ENCODE measurements at places on chromosomes 16 and 17. TPM values are rescaled to one million over a fixed set of nuclear protein-coding genes. Genes with fewer than 3 reads are reported as not detected.

Gene SLC22A31
- 4.0 TPM for total RNA-seq

Gene SCIMP
- 6.1 TPM for total RNA-seq

Gene HOXB7
- 14.1 TPM for total RNA-seq

Gene C16orf86
- total RNA-seq: 7.9 TPM

Gene NLRC3
- 0.97 TPM for total RNA-seq

Gene TNFRSF17
- total RNA-seq: not detected

Gene ZG16B
- 0.48 TPM for total RNA-seq

Gene KRTAP4-9
- total RNA-seq: not detected

Gene NXPH3
- total RNA-seq: 87.5 TPM

Gene RCVRN
- 1.0 TPM for total RNA-seq

Gene ADAP2
- total RNA-seq: 21.9 TPM

Gene IL4R
- 91.7 TPM for total RNA-seq

Gene BAIAP3
- total RNA-seq: 1.2 TPM

Gene SKAP1
- total RNA-seq: 3.6 TPM

Gene ITGA2B
- 3.3 TPM for total RNA-seq

Gene GP2
- total RNA-seq: 5.4 TPM

- DNase-seq: no peak
These were observed 9.4 kb upstream of the CPSF4L start for GRCh38 chr17:73271072-73271471.

- DNase-seq: no peak
These were observed 251.7 kb upstream of the IRX3 start for GRCh38 chr16:54538276-54538675.

GRCh38 chr17:18315961-18316360, 868 bp downstream of the SMCR8 start:
- peak; percentile 57 for DNase-seq

DNA sequence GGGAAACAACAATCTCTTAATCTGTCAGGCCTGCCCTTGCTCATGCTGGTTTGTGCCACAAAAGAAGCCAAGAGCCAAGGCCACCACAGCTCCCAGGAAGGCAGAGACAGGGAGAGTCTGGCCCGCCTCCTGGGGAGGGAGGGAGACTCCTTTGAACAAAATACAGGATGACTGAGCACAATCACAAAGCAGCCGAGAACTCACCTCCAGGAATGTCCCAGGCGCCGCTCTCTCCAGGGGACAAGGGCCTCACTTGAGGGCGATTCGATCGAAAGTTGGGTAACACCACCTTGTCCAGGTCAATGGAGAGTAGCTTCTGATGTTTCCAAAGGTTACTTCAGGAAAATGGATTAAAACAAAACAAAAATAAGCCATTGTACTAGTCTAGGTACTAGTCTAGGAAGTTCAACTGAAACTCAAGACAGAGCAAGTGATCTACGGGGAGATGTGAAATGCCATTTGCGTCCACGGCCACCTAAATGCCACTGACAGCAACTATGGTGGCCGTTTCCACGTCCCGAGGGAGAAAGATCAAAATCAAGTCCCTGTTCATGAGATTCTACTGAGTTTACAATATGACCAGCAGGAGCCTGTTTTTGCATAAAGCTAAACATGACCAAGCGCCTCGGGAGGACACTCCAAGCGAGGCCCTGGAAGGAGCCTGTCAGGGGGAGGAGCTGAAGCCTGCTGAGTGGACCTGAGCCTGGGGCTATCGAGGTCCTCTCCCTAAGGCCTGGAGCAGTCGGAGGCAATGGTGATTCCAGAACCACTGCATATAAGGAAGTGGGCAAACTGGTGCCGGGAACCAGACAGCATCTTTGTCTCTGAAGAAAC, 13.4 kb upstream of the SLC38A8 start:
- no peak for DNase-seq

DNA sequence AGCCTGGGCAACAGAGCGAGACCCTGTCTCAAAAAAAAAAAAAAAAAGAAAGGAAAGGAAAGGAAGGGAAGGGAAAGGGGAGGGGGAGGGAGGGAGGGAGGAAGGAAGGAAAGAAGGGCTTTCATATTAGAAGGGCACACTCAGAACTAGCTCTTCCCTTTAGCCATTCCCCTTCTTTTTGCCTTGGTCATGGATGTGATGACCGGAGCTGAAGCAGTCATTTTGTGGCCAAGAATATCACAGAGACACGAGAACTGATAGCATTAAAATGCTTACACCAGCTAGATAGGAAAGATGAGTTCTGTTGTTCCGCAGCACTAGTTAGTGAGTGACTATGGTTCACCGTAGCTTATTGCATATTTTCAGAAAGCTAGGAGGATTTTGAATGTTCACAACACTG, 32.8 kb upstream of the TNRC6A start:
- DNase-seq: no peak

DNA sequence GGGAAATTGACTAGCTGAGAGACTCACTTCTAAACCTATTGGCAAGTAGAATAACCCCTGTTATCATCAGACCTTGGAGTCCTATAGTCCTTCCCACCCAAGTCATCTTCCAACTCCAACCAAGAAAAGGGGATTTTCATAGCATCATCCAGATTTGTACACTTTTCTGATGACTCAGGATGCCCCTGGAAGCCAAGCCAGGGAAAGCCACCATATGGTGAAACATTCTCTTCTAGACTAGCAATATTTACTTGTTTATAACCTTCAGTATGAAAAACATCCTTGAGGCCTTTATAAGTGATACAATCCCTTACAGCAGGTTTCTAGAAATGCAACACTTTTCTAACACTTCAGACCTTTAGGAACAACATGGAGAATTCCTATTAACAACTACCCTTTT, 618.8 kb upstream of the CDH11 start:
- no peak for DNase-seq

DNA sequence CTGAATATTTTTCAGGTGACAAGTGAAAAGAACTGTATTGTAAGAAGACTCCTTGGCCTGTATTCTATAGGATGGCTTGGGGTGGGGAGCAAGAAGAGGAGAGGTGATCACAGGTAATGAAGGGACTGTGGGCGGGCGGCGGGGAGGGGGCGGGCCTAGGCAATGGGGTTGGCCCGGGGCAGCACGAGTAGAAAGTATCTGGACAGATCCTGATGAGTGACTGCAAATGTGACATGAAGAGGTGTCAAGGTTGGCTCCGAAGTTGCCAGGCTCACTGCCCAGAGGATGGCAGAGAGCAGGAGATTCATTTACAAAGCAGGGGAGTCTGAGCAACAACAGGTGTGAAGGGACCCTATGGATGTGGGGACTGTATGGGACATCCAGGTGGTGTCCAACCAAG, 10.8 kb upstream of the G6PC1 start:
- no peak for DNase-seq

- DNase-seq: no peak
These were observed 43.1 kb upstream of the MEAK7 start for GRCh38 chr16:84547546-84548061.

- DNase-seq: no peak
These were observed 198.2 kb downstream of the MAF start for GRCh38 chr16:79402356-79402755.

- no peak for DNase-seq
These were observed 21.1 kb upstream of the COX10 start for GRCh38 chr17:14048169-14048568.

GRCh38 chr17:57097832-57098421, 12.9 kb downstream of the AKAP1 start:
- no peak for DNase-seq

DNA sequence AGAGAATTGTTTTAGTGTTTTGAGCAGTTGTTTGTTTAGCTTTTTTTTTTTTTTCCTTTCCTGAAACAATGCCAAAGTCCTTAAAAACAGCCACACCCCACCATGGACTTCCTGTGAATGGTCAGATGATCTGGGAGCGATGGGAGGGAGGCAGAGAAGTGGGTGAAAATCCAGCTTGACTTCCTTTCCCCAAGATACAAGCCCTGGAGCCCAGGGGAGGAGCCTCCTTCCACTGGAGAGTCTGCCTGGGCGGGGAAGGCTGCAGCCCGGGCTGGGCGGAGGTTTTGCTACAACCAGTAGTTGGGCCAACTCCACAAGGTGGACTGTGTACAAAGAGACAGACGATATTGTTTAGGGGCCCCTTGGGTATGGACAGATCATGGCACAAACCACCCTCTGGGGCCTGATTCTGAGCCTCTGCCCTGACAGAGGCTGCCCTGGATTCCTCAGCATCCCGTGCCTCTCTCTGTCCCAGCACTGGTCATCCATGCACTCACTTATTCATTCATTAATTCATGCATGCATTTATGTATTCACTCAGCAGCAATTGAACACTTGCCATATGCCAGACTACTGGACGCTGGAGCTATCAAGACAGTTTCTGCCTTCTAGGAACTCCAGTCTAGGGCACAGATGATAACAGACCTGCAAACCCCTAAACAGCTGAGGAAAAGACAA, 29.8 kb downstream of the WSB1 start:
- peak; percentile 85 for DNase-seq

- no peak for DNase-seq
These were observed 6.2 kb downstream of the PRSS53 start for GRCh38 chr16:31082368-31083045.

- DNase-seq: no peak
These were observed 7.4 kb upstream of the ARMC7 start for GRCh38 chr17:75102385-75102821.

DNA sequence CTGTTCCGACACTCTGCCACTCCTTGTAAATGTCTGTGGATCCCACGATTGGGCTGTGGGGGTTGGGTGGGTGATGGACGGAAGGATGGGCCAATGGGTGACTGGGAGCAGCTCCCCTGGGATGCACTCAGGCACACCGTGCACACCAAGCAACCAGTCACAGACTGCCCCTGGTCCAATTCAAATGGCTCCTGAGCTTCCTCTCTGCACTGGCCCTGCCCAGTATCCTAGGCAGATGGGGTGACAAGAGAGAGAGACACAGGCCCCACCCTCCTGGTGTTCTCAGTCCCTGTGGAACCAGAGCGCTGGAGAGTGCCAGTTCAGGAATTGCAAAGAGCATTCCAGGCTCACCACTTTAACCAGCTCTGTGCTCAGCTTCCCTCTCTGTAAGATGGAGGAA, 32.8 kb downstream of the BEAN1 start:
- DNase-seq: peak; percentile 57

GRCh38 chr17:79800325-79801155, 3.7 kb upstream of the CBX8 start:
- no peak for DNase-seq

DNA sequence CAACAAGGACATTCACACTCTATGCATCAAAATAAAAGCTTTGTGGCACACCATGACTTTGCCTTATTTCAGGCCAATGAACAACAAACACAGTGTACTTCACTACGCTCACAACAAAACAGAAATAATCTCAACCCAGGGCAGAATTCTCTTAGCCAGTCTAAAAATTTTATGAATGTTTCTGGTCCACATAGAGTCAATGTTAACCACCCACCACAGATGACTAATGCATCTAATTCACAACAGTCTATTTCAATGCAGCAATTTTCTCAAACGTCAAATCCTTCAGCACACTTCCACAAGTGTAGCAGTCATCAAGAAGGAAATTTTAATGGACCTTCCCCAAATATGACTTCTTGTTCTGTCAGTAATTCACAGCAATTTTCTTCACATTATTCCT, 101.7 kb downstream of the CHD9 start:
- DNase-seq: no peak

- peak; percentile 49 for DNase-seq
These were observed 92.9 kb downstream of the NPIPB11 start for GRCh38 chr16:29313559-29314048.

GRCh38 chr16:66250686-66251431, 115.6 kb upstream of the CDH5 start:
- DNase-seq: peak; percentile 78

- DNase-seq: peak; percentile 74
These were observed 1.2 kb upstream of the COG1 start for GRCh38 chr17:73191443-73192205.

DNA sequence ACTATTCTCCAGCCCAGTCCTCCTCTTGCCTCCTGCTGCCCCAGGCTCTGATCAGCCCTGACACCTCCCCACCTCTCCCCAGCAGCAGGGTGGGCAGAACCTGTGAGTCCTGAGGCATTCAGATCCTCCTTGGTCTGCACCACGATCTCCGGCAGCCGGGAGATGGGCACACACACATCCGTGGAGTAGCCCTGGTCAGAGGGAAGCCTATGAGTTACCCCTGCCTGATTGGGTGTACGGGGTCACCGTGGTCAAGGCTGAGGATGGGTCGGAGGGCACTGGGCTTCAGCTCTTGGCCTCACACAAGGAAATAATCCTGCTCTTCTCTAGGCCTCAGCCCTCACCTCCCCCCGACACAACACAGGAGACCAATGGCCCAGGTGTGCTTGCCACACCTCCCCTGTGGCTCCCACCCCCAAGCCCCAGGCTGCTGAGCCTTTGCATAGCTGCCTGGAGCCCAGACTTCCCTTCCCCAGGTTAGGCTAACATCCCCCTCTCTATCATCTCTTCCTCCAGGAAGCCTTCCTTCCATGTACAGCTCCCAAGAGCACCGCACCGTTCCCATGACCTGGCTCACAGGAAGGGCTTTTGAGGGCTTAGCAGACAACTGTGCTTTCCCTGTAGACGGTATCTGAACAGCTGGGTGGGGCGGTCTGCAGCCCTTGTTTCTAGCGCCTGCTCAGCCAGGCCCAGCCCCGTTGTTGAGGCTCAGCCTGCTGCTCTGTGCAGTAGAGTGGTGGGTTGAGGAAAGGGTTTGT, 3.7 kb downstream of the LDHD start:
- DNase-seq: no peak

DNA sequence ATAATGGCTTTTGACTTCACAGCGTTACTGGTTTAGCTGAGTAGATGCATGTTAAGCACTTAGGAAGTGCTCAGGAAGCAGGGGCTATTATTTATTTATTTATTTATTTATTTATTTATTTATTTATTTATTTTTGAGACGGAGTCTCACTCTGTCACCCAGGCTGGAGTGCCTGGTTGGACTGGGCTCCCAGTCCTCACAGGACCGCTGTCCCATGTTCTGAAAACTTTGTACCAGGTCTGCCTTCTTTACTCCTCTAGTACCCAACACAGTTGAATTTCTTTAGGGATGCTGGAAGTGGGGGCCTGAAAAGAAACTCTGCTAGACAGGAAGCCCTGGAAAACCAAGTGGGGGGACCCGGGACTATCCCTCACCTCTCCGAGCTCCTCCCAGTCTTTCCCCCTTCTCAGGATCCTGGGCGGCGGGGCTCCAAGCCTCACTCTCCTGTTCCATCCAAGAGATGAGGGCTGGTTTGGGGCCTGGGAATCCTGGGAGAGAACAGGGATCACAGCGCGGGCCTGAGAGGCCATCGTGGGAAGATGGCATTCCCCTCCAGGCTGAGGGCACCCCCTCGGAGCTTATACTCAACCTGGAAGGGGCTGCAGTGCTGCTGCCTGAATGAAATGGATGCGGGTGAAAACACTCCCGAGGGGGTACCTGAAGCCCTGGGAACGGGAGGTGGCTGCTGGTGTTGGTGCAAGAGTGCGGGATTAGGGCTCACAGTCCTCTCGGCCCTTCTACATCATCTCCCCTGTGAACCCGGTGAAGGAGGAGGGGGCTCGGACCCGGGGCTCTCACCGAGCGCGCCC, 674 bp downstream of the ZNF688 start:
- peak; percentile 55 for DNase-seq

- DNase-seq: peak; percentile 94
These were observed at the start of gene RHBDF2 for GRCh38 chr17:76501018-76501826. Gene RHBDF2, minus strand, starts transcription at chr17:76501423. Its CDS starts 19,899 bp downstream, at chr17:76481524.
